ENCODE measurements at places on chromosomes 11 and 22.

DNA sequence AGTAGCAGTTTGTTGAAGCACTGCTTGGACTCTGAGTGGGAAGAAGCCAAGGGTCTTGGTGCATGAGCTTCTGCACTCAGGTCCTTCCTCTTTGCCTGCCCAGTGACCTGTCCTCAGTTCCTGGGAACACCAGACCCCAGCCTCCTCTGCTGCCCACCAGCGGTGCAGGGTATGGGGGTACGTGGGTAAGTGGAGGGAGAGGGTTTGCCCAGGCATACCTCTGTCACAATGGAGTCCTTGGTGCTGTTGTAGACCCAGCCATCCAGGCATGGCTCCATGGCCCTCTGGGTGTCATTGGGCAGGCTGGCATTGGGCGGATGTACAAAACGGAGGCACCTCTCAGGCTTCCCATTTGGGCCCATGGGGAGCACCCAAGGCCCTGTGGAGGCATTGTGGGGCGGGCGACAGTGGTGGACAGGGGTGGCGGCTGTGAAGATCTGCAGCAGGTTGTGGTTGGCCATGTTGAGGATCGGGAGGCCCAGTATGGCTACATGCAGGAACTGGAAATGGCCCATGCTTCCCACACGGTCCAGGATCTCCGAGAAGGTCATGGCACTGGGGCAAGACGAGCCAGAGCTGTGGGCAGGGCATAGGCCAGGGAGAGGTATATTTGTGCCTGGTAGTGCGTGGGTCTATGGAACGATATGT is 1.1 kb downstream of the SLC22A8 start:
- no peak for DNase-seq

DNA sequence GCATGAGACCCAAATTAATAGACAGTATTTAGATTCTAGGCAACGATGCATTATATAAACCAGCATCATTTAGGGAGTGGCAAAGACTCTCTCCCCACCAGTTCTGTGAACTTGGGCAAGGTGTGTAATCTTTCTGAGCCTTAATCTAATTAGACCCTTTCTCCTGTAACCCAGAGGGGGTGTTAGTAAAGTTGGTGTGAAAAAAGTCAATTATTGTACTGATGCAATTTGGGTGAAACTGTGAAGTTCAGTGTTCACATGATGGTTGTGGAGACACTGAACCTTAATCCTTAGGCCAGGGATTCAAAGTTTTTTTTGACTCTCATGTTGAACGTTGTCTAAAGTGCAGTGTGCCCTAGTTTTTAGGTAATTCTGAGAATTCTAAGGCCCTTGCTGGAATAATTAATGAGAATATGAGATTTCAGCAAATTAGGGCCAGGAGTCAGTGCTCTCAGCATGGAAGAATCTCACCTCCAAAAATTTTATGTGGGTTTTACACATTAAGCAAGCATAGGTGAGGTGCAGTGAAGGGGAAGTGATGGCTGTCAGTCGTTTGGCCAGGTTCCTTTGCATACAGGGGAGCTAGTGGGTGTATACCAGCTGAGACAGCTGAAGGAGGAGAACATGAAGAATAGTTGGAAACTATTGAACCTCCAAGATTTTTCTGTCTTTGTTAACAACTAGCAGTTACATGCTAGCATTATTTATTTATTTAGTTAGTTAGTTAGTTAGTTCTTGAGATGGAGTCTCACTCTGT is 94.2 kb downstream of the PTPRJ start:
- DNase-seq, result no peak

- no peak for DNase-seq
Measured at GRCh38 chr11:8309862-8310261, 46.2 kb upstream of the LMO1 start.

DNA sequence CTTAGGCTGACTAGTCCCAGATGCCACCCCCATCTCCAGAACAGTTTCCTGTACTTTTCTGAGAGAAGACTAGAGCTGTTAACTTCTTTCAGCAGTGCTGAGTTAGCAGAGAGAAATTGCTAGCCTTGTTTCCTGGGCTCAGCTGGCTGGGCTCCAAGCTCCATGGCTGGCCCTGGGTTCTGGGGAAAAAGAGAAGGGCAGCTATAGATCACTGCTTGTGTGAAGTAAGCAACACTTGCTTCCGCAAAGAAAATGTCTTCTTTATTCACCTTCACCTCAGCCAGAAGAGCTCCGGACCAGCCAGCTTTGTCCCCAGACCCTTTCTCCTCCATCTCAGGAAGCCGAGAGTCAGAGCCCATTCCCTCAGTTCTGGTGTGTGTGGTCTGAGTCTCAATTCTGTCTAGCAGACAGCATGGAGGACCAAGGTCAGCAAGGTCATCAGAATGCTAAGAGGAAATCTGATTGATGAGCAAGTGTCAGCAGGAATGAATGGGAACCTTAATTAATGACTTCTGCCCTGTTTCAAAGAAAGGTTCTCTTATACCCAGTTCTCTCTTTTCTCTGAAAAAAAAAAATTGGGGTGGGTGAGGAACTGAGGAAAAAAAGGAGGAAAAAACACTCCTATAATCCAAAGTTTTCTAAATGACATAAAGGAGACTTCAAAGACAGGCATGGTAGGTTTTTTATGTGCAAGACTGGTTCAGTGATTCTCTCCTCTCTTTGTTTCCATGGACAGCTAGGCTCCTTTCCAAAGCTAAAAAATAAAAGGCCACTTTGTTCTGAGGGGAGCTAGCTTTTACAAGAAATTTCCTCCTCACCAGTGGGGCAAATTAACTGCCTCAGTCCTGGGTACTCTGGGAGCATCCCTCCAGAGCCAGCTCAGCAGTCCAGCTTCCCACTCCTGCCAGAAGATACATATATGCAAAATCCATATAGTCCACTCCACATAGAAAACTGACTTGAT is 63.6 kb upstream of the FAM181B start:
- no peak for DNase-seq

- DNase-seq, result no peak
Measured at GRCh38 chr11:35525501-35526175, at the start of gene PAMR1. PAMR1 (minus strand) TSS chr11:35525616; CDS start chr11:35525585, 31 bp downstream.

GRCh38 chr11:69892237-69892985 is 73.2 kb upstream of the FGF3 start:
- no peak for DNase-seq

DNA sequence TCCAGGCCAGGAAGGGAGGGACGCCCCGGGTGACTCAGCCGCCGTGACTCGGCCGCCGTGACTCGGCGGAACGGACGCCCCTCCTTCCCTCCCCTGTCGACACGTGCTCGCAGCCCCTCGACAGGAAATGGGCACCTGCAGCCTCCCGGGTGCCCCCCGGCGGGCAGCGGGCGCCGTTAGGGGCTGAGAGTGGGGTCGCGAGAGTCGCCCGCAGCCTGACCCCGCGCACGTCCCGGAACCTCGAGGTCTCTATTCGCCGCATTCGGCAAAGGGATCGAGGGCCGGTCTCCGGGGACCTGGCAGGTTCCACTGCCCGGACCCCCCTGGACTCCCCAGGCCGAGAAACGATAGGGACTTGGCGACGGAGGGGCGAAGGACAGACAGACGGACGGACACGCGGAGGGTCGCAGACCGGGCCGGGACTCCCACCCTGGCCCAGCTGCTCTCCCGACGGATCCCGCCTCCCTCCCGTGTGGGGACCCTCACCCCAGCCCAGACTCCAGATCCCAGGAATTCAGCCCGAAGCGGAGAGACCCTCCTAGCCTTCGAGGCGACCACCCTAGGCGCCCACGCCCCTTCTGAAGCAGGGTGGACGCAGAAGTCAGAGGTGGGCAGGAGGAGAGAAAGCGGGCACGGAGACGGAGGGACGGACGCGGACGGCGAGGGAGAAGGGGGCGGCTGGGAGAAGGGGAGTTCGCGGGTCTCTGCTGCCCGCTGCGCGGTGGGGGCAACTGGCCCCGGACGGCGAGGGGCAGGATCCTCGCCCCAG is 648 bp downstream of the FOSL1 start:
- peak; percentile 61 for DNase-seq

DNA sequence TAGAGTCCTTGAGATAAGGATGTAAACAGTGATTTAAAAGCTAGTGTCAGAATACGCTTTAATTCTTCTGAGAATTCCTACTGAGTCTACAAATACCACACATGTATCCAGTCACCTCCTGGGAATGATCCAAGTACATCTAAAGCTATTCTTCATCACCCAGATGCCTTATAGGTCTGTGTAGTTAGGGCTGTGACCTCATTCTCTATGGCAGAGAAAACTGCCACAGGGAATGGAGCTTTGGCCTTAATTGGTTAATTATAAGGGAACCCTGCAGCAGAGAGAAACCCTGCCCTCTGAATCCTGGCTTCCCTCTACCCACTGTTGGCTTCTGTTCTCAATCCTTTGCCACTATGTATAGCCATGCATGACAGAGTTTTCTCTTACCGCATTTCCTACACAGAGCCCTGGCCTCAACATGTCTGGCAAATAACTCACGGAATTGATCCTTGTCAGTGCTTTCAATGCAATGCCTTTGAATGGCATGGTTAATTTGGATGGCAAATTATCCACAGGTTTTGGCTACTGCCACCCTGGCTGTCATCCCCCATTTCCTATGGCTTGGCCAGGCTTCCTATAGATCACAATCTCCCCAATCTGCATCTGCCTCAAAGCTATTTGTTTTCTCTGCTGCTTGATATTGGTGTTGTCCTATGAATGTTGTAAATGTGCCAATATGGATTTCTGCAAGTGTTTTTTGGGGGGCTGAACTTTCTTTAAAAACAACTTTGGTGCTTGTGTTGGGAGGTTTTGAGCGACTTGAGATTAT is 2.9 kb downstream of the DIXDC1 start:
- no peak for DNase-seq

- peak; percentile 37 for DNase-seq
Measured at GRCh38 chr11:118415739-118416068, 14.3 kb downstream of the ATP5MG start.

- no peak for DNase-seq
Measured at GRCh38 chr22:39279170-39279850, 34.5 kb upstream of the PDGFB start.

DNA sequence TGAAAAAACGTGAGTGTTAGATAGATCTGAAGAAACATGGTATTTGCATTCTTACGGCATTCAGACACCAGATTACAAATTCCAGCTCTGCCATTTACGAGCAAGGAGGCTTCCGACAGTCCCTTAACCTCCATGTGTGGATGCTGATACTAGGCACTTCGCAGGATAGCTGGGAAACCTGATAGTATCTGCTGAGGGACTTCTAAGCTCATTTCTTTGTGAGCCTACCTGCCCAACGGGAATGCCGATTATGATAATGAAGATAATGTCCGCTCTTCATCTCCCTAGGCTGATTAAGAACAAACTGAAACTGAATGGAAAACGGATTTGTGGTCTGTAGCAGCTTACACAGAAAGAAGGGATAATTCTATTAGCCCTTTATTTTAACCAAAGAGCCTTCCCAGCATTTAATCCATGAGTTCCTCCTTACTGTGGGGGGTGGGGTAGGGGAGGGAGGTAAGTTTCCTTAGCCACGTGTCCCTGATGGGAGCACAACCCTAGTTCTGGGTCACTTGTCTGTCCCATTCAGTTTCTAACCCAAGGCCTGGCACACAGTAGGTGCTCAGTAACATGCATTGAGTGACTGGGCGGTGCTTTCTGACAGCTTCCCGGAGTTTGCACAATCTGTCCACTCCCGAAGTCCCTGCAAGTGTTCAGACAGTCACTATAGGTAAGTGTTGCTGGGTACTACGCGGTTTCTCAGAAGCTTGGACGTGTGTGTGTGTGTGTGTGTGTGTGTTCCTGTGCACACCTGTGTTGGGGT is 39.2 kb downstream of the CD6 start:
- no peak for DNase-seq

- DNase-seq, result no peak
Measured at GRCh38 chr11:12134236-12134585, 23.8 kb downstream of the MICAL2 start.

DNA sequence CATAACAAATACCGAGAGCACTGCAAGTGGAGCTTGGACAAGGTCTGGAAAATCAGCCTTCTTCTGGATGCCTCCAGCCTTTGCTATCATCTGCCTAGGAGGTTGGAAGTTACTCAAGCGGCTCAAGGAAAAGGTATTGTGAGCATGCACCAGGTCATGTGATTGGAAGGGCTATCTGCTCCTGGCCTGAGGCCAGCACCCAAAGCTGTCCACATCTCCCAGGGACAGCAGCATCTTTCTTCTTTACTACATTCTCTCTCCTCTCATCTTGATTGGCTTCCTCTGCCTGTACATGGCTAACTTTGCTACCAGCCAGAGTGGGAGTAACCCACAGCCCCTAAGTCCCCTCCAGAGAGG is 44.2 kb upstream of the AMPD3 start:
- DNase-seq, result no peak

- no peak for DNase-seq
Measured at GRCh38 chr11:27297616-27298015, 65.4 kb downstream of the CCDC34 start.

DNA sequence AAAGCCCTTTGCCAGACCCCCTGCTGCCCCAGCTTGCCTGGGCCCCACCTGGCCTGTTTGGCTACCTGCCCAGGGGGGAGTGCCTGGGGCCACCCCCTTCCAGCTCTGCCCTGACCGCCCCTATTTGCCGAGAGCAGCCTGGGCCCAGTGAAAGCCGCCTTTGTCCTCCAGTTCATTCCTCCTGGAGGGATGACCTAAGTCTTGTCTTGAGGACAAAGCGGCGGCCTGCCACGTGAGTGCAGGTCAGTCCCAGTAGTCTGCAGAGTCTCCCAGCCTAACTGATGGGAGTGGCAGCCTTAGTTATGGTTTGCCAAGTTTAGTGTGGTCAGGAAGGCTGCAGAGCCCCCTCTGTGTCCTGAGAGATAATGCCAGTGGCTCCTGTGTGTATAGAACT is 115.9 kb upstream of the CRYBB3 start:
- DNase-seq, result no peak

- no peak for DNase-seq
Measured at GRCh38 chr11:103067118-103067517, 24.8 kb downstream of the DCUN1D5 start.

DNA sequence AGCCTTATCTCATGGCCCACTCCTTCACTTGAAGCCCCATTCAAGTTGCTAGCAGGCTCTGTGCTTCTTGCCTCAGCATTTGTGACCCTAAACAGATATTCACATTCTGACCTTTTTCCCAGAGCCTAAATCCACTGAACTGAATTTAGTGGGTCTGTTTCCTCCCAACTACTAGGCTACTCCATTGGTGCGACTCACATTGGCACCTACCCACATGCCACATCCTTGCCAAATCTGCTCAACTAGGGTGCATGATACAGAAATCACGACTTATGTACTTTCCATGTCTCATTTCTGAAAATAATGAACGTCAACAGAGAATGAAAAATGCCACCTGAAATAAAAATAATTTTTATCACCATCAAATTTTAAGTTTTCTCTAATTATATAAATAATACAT is 8.4 kb upstream of the MMP12 start:
- DNase-seq, result no peak

GRCh38 chr11:108927791-108928545 is 263.1 kb downstream of the DDX10 start:
- DNase-seq, result no peak

DNA sequence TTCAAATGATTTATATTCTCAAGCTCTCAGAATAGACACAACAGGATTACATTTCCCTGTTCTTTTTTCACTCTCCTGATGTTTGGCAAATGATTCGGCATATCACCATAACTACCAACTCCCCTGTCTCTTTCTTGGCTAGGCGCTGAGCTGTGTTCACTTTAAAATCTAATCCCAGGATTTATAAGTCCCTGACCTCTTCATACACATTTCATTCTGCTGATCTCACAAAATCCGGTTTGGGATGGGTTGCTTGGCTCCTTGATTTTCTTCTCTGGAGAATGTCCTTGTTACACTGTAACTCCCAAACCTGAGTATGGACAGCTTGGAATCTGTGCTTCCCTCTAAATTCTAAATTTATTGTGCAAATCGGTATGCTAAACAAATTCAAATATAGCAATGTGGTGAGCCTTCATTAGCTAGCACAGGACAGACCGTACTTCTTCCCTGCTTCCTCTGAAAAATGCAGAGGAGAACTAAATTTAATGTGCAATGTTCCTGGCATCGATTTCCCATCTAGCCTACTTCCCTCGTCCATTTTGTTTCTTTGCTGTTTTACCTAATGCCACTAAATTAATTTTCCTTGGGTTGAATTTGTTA is 858.5 kb upstream of the FAT3 start:
- DNase-seq, result no peak

Data from CD4-positive, alpha-beta T cell treated with Interleukin-2 at 100 ng/mL for 4 hours (primary cell).